Hair follicle dermal papilla cell (primary cell): ENCODE measurements at places on chromosomes 16 and 17. TPM values are rescaled to one million over a fixed set of nuclear protein-coding genes. Genes with fewer than 3 reads are reported as not detected.

MRC2 gene
- total RNA-seq = 285 and 465 TPM in 2 replicates

CHST4 gene
- total RNA-seq = not detected in 2 replicates

CEP295NL gene
- total RNA-seq = 6.2 and 6.6 TPM in 2 replicates

IL17C gene
- total RNA-seq = not detected in 2 replicates

GPRC5C gene
- total RNA-seq = 3.2 and 5.0 TPM in 2 replicates

SLC7A6 gene
- 25.1 and 39.6 TPM in 2 replicates for total RNA-seq

MEAK7 gene
- total RNA-seq = 26.7 and 30.8 TPM in 2 replicates

PVALEF gene
- total RNA-seq = not detected in 2 replicates

FA2H gene
- not detected in 2 replicates for total RNA-seq

CBX8 gene
- 2.6 and 3.4 TPM in 2 replicates for total RNA-seq

SCGB1C2 gene
- total RNA-seq = not detected in 2 replicates

TBL3 gene
- total RNA-seq = 23.9 and 26.9 TPM in 2 replicates

LRRC46 gene
- total RNA-seq = under 0.01 TPM in 1 of 2 replicates, not detected in the other

HIGD1B gene
- total RNA-seq = not detected in 2 replicates

TIMP2 gene
- 256 and 268 TPM in 2 replicates for total RNA-seq

CCDC43 gene
- 23.0 and 23.8 TPM in 2 replicates for total RNA-seq

NPW gene
- total RNA-seq = not detected in 2 replicates

RAB11FIP3 gene
- 21.6 and 24.3 TPM in 2 replicates for total RNA-seq

NAGS gene
- total RNA-seq = 1.1 and 2.1 TPM in 2 replicates

ANKRD40CL gene
- not detected in 2 replicates for total RNA-seq

CNTNAP4 gene
- total RNA-seq = 0.12 and 0.16 TPM in 2 replicates

TEKT5 gene
- total RNA-seq = not detected in 2 replicates

KAT8 gene
- total RNA-seq = 33.2 and 35.9 TPM in 2 replicates

PLD6 gene
- total RNA-seq = 4.5 and 5.0 TPM in 2 replicates

KRTAP1-5 gene
- total RNA-seq = 1.5 and 6.0 TPM in 2 replicates

SPHK1 gene
- 50.1 and 56.1 TPM in 2 replicates for total RNA-seq

ARL2BP gene
- 119 and 126 TPM in 2 replicates for total RNA-seq

STH gene
- not detected in 2 replicates for total RNA-seq

RNF227 gene
- total RNA-seq = 1.3 and 4.2 TPM in 2 replicates

RMI2 gene
- 3.1 and 3.2 TPM in 2 replicates for total RNA-seq

CA4 gene
- total RNA-seq = not detected in 2 replicates

EVI2B gene
- total RNA-seq = 0.32 and 1.5 TPM in 2 replicates

BAIAP3 gene
- 0.97 TPM in 2 replicates for total RNA-seq

KCNH6 gene
- not detected in 2 replicates for total RNA-seq

SLFN14 gene
- total RNA-seq = not detected in 2 replicates

PSKH1 gene
- total RNA-seq = 14.5 and 16.4 TPM in 2 replicates

POLR3K gene
- total RNA-seq = 0.97 and 1.1 TPM in 2 replicates

HCRT gene
- not detected in 2 replicates for total RNA-seq

RPRML gene
- total RNA-seq = not detected in 2 replicates

VMO1 gene
- 0.16 TPM in 1 of 2 replicates, not detected in the other for total RNA-seq

OR3A3 gene
- not detected in 2 replicates for total RNA-seq

HBA2 gene
- not detected in 2 replicates for total RNA-seq

MYH11 gene
- 0.36 and 0.49 TPM in 2 replicates for total RNA-seq

NEUROD2 gene
- total RNA-seq = not detected in 2 replicates
